Brain (organoid and tissue), 16 donors: ENCODE measurements at places on chromosomes 7 and 10. TPM values are rescaled to one million over a fixed set of nuclear protein-coding genes. Genes with fewer than 3 reads are reported as not detected.

Gene GRID2IP
- polyA plus RNA-seq: 0.25 TPM

Gene POLR2J2
- 0.66 TPM for polyA plus RNA-seq

Gene CYP3A7
- polyA plus RNA-seq: not detected

Gene OPALIN
- 31.9 TPM for polyA plus RNA-seq

Gene MCM10
- 7.7 TPM for polyA plus RNA-seq

Gene OGA
- polyA plus RNA-seq: 29.0 TPM

Gene ZNF804B
- polyA plus RNA-seq: not detected

DNA sequence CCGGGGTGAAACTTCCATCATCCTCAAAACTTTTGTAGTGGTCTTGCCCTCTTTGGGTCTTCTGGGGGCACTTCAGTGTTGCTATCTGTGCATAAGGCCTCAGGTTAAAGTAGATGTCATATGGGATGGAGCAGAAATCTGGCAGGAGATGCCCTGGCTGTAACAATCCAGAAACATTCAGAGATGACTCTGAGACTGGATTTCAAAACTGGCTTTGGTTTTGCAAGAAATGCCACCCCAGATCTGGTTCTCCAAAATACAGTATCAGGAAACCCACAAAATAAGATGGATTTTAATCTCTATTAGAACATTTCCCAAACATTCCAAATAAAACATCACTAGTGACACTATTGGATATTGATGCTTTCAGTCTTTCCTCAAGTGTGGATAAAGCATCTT is 191.5 kb downstream of the REEP3 start:
- no peak for DNase-seq

GRCh38 chr7:542713-543500 is 23.3 kb upstream of the PDGFA start:
- no peak for DNase-seq

GRCh38 chr10:46285300-46285699 is 1.5 kb upstream of the ANTXRL start:
- no peak for DNase-seq

- DNase-seq: no peak
Measured at GRCh38 chr7:52825611-52826010, 209.8 kb upstream of the POM121L12 start.

DNA sequence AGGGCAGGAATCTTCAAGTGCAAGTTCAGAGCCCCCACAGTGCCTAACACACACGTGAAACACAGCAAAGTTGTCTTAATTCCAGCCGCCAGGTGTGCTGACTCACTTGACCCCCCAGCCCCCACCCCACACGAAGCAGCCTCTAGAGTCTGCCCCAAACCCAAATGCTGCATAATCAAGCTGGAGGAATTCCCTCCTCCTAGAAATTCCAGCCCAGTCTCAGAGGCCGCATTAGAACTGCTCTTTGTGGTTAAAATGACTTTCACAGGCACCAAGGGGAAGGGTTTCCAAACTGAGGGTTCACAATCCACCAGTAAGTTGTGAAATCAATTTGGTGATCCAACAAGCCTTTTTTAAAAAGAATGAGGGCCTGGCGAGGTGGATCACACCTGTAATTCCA is 67.0 kb upstream of the PLXNA4 start:
- no peak for DNase-seq

DNA sequence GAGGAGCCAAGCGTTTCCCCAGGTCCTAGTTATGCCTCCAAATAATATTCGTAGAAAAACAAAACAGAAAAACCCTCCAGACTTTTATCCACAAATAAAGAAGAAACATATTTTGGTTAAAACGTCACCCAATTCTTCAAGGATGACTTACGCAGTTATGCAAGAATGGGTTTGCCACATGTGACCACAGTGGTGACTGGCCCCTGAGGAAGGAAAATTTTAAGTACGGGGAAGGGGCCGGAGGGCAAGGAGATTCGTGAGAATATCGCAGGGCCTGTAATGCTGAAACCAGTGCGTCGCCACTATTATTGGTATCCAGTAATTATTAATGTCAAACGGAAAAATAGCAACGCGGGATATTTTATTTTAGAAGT is 537 bp upstream of the MRPS24 start:
- DNase-seq: no peak
